ENCODE measurements at places on chromosomes 11 and 22.

DNA sequence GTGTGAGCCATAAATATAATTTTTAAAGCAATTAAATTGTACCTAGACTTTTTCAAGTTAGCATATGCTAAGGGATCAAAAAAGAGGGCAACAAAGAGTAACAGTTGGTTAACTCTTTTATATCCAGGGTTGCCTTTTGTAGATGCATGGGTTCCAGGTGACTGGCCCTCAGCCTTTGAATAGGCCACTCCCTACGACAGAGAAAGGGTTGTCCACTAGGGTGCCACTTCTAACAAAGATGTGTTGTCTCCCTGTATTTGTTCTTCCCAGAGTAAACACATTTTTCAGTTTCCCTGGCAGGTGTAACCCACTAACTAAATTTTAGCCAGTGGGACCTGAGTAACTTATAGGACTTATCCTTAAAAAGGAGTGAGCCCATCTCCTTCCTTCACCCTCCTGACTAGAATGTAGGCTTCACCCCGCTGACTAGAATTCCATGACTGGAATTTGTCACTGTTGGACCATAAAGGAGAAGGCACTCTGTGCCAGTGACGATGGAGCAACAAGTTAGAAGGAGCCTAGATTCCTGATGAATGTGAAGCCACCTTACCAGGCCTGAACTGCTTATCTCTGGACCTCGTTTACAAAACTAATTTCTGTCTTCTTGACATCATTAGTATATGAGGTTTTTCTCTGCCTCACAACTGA is 16.6 kb downstream of the TUG1 start:
- no peak for DNase-seq

- DNase-seq: no peak
These were observed 9.3 kb downstream of the APOBEC3H start for GRCh38 chr22:39106326-39106725.

- no peak for DNase-seq
These were observed 234.5 kb downstream of the METTL15 start for GRCh38 chr11:28342716-28343115.

- no peak for DNase-seq
These were observed 78.8 kb downstream of the CABIN1 start for GRCh38 chr22:24089951-24090350.

- DNase-seq: no peak
These were observed 86.8 kb upstream of the CHORDC1 start for GRCh38 chr11:90309693-90310092.

- DNase-seq: no peak
These were observed 476.9 kb downstream of the MIAT start for GRCh38 chr22:27134315-27134701.

DNA sequence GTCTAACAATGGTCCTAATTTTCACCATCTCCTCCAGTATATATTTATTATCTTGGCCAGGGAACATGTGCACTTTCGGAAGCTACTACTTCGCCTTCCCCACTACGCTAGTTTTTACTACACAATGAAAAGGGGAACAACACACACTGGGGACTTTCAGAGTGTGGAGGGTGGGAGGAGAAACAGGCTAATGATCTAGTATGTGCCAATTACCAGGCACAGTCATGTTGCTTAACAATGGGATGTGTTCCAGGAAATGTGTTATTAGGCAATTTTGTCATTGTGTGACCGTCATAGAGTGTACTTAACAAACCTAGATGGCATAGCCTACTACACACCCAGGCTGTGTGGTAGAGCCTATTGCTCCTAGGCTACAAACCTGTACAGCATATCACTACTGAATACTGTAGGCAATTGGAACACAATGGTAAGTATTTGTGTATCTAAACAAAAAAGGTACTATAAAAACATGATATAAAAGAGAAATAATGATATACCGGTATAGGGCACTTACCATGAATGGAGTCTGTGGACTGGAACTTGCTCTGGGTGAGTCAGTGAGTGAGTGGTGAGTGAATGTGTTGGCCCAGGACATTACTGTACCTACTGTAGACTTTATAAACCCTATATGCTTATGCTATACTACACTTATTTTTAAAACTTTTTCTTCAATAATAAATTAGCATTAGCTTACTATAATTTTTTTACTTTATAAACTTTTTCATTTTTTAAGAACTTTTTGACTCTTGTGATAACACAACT is 20.1 kb upstream of the CUL5 start:
- DNase-seq: no peak

DNA sequence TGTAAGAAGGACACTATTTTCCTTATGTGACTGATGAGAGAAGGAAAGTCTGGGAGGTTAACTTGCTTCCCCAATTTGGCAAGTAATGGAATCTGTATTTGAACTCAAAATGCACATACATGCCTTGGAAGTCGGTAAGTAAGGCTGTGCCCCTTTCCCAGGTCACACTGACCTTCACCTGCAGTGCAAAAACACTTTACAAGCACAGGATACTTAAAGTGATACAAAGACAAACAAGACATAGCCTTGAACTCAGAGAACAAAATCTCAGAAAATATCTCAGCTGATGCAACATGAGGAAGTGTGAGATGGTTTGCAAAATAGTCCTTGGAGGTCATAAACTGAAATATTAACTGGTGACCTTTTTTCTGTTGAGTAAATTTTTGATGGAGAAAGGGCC is 251.1 kb downstream of the RAB38 start:
- no peak for DNase-seq

GRCh38 chr11:10592331-10592730 is 23.9 kb upstream of the LYVE1 start:
- DNase-seq: no peak

GRCh38 chr11:96219981-96220623 is 122.9 kb downstream of the MAML2 start:
- no peak for DNase-seq

GRCh38 chr11:16012125-16012751 is 344.1 kb downstream of the SOX6 start:
- no peak for DNase-seq

GRCh38 chr22:27378311-27378800 is 423.2 kb downstream of the MN1 start:
- no peak for DNase-seq

DNA sequence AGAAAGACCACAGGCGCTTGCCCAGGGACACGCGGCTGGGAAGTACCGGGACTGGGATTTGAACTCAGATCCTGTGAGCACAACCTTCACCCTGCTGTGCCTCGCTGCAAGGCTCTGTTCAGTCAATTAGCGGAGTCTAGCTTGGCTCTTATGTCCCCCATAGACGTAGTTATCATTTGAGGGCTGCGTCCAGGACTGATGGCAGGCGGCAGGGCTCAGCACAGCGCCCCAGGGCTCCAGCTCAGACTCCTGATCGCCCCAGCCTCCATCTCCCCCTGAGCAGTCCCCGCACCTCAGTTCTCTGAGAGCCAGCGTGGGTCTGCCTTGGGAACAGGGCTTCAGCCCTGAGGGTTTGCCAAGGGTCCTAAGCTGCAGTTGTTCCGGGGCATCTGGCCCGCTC is 19.8 kb downstream of the MRGPRG start:
- no peak for DNase-seq

DNA sequence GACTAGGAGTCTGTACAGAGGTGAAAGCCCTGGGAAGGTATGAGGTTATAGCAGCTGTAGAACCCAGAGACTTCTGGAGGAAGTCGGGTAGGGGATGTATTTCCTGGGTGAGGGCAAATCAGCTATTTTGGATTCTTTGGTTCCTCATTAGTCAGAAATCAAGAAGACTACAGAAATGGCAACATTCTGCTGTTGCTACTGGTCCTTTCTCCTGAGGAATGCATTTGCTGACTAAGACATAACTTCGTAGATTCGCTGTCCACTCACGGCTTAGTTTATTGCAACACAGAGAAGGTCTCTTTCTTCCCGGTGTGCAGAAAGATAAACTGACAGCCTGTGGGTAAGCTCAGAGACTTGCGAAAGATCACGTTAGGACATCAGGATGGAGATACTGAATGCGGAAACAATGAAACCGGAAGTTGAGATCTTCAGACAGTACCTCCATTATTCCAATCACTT is 25.3 kb upstream of the SESN3 start:
- no peak for DNase-seq

- no peak for DNase-seq
These were observed 2.5 kb downstream of the DCHS1 start for GRCh38 chr11:6653097-6653496.

DNA sequence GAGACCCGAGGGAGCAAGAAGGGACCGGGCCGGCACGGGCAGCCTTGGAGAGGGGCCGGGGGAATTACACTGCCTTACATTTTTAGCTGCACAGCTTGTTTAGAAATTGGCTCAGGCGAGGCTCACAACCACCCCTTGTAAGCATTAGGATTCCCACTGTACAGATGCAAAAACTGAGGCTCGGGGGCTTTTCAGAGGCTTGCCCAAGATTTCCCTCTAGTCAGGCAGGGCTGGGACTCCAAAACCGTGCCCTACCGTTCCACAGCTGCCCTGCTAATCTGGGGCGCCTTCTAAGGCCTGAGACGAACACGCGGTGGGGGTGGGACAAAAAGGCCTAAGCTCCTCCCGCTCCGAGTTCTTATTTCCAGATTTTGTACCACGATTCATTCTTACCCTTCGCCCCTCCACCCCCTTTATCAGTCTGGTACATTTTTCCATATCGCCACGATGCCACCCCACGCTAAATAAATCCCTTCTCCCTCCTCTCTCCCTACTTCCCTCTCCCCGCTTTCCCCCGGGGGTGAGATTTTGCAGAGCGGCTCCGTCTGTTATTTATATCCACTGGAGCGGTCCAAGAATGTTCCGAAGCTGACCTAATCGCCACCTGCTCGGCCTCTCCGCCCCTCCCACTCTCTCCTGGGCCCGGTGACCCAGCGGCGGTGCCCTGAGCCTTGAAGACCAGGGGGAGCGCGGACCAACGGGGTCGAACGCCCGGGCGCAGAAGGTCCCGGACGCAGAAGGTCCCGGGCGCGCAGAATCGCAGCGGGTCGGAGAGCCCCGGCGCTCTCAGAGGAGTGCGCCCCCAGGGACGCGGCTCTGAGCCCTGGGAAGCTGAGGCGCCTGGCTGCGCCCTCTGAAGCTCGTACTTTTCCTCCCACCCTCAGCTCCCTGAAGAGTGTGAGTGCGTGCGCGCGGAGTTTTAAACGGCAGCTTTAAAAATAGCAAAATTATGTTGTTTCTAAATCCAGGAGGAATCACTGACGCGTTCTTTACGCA is 764 bp upstream of the PACSIN3 start:
- peak; percentile 45 for DNase-seq

- DNase-seq: no peak
These were observed 390.6 kb downstream of the DYNC2H1 start for GRCh38 chr11:103499710-103500340.

DNA sequence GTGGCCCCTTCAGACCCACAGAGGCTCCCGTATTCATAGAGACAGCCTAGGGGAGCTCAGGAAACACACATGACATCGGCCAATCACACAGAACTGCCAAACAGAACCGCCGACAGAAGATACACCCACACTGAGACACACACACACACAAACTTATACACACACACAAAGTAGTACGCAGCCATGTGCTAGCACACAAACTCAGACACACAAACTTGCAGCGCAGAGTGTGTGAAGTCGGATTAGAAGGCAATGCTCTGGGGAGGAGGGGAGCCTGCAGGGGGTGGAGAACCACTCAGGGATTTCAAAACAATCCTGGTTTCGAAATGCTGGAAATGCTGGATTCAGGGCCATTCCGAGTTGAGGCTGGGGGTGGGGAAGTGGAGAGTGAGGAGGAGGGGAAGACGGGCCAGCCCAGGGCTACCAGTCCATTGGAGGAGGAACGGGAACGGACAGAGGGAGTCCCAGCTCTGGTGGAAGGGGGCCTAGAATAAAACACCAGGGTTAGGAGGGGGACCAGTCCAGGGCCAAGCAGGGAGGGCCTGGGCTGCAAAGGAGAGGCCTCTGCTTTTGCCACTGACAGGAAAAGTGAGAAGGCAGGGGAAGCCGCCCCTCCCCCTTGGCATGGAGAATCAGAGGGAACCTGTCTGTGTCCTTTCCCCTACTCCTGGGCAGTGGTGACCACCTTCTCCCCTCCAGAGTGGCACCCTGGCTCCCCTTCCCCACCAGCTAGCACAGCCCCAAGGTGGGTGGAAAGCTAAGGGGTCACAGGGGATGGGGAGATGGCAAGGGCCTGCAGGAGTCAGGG is 4.4 kb downstream of the BCL9L start:
- peak; percentile 21 for DNase-seq

GRCh38 chr11:45745065-45745811 is 59.7 kb upstream of the SLC35C1 start:
- no peak for DNase-seq

DNA sequence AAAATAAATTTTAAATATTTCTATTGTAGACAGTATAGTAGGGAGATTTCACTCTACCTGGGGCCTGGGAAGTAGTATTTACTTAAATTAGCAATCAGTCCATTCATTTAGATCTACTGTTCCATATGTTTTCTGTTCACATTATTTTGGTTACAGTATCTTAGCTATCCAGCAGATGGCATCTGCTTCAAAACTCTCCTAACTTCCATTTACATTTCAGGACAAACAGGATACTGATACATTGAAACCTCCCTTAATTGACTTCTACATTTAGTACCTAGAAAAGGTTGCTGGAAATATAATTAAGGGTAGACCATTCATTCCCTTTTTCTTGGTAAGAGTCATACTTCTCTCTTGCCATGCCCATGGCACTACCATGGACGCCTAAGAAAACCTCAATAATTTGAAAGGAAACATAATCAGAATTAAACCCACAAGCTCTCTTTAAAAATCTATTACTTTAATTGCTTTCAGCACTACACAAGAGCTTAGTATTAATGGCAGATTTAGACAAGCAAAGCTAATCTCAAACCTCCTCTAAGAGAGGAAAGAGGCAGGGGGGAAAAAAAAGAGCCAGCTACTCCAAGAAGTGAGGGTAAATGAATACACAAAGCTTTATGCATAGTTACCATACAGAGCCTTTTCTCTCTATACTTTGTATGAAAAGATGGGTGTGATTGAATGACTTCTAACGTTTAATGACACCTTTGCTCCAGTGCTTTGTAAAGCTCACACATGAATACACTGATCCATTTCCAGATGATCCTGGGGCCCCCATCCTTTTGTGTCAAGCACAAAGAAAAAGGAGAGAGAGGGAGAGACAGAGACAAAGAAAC is 131.2 kb upstream of the MTMR2 start:
- DNase-seq: no peak

GRCh38 chr11:73439002-73439843 is 63.0 kb downstream of the RELT start:
- no peak for DNase-seq

GRCh38 chr22:29901354-29901753 is 18.4 kb downstream of the MTMR3 start:
- no peak for DNase-seq

- no peak for DNase-seq
These were observed 32.3 kb downstream of the ADAMTS15 start for GRCh38 chr11:130480711-130481140.

DNA sequence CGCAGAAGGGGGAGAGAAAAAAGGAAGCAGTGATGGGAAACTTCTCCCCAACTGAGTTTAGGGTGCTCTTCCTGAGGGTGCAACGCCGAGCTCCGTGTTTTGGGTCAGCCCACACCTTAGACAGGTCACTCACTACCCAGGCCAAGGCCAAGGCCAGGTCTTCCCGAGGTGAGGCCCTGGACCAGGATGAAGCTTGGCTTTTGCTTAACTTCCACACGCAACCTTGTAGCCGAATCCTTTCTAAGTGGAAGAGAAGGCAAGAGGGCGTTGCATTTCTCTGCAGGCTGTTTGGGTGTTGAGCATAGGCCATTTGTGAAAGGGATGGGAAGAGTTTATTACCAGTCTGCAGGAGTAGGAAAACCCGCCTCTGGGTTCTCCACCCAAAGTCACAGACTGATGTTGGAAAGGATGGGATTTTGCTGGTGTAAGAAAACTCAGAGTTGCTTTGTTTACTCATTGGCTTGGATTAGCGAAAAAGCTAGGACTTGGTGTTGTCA is 1.5 kb downstream of the KREMEN1 start:
- DNase-seq: no peak

Measured in endothelial cell (in vitro differentiated cells).